ENCODE measurements at places on chromosomes 2 and 18.

DNA sequence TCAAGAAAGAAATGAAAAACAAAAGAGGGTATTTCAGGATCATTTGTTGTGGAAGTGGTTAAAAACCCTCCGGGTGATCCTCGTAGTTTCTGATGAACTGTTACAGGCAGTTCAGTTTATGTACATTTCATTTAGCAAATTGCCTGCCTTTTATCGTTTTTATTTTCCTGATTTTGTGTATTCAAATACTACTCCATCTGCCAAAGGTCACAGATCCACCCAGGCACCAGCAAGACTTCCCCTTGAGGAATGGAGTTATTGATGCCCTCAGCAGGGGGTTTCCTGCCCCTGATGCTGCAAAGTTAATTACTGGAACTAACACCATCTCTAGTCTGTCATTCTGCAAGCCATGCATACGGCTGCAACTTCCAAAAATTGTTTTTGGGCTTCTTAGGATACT lies 641.9 kb downstream of the SLC4A3 start:
- no peak for DNase-seq

GRCh38 chr2:73516033-73516432 lies 126.2 kb downstream of the NAT8 start:
- no peak for DNase-seq

DNA sequence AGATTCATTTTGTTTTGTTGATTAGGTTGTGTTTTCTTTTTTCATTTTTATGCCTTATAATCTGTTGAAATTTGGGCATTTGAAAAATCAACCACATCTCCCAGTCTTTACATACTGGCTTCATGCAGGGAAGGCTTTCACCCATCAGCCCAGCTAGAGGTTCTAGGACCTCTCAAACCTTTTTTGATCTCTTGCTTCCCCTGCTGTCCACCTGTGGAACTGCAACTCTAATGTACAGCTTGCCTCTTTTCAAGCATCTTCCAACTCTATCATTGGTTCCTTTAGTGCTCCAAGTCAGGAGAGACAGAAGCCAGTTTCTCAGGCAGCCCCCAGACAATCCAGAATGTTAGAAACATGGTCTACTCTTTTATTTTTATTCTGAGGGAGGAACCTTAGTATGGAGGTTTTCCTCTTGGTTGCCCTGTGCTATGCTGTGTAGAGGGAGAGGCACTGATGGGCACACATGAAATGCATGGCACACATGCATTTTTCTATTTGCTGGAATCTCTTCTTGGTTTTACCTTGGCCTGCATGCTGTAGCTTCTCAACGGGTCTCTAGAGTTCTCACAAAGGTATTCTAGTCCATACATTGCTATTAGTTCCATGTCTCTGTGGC lies 107.2 kb upstream of the L3MBTL4 start:
- DNase-seq, result peak; percentile 2

DNA sequence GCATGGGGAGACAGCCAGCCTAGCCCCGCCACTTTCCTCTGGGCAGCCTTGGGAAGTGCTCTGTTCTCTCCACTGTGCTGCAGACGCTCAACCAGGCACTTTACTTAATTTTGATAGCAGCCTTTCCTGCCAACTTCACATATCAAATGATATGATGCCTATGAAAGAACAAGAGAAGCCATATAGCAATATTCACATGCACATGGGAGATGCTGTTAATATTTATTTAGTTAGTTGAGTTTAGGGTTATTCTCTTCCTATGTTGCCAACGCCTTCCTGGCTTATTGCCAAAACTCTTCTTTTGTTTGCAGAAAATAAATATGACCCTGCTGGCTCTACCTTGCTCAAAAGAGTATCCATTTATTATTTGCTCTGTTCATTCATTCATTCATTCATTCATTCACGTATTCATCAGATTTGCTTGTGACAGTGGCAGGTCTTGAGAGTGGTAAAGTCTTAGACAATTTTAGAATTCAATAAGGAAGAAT lies 99.3 kb downstream of the GATA6 start:
- no peak for DNase-seq

- DNase-seq, result no peak
Measured at GRCh38 chr18:62814132-62814759, 98.9 kb downstream of the PHLPP1 start.

DNA sequence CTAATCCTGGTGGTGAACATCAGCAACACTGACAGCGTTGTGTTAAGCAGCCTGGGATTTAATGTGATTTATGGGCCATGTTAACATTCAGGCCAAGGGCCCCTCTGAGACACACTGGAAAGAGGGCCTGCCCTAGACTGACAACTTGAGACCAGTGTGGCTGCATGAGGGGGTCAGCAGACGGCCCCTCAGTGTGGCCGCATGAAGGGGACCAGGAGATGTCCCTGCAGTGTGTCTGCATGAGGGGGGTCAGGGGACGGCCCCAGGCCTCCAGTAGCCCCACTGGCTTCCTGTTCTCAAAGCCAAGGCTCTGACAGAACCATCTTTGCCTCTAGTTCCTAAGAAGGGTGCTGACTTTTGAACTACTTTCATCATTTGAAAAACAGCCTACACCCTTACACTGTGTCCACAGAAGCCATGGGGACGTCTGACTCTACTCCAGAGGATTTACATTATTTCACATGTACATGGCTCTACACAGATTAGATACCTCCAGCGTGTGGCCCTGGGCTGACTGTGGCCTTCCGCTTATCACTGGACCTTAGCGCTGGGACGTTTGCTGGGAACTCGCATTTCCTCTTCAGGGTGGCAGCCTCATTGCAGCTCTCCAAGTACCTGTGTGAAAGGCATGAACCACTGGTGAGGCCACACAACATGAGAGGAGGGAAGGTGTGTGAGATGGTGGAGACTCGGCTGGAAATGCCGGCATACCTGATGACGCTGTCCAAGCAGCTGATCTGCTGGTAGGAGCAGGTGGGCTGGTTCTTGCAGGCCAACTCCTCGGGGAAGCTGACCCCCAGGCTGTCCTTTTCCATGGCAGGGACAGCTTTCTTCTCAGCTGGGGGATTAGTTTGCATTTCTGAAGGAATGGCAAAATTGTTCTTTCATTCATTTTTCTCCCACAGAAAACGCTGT lies 18.2 kb upstream of the HES6 start:
- DNase-seq, result no peak

- DNase-seq, result no peak
Measured at GRCh38 chr2:20642055-20642971, 8.6 kb downstream of the HS1BP3 start.

DNA sequence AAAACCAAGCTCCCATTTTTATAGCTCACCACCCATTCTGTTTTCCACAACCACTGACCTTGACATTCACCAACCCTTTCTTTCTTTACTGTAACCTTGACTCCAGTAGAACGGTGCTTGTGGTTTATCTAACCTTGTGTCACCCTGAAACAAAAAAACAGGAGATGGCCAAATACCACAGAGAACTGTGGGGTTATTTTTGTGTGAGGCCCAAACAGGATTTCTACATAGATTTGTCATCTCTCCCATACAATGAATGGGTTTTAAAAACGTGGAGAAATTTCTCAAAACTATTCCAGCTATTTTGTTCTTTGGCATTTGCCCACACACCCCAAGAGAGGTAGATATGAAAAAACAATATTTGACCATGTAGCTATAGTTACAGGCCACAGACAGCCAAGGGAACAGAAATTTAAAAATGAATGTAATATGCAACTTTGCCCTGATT lies 231.3 kb upstream of the TANK start:
- peak; percentile 83 for DNase-seq

DNA sequence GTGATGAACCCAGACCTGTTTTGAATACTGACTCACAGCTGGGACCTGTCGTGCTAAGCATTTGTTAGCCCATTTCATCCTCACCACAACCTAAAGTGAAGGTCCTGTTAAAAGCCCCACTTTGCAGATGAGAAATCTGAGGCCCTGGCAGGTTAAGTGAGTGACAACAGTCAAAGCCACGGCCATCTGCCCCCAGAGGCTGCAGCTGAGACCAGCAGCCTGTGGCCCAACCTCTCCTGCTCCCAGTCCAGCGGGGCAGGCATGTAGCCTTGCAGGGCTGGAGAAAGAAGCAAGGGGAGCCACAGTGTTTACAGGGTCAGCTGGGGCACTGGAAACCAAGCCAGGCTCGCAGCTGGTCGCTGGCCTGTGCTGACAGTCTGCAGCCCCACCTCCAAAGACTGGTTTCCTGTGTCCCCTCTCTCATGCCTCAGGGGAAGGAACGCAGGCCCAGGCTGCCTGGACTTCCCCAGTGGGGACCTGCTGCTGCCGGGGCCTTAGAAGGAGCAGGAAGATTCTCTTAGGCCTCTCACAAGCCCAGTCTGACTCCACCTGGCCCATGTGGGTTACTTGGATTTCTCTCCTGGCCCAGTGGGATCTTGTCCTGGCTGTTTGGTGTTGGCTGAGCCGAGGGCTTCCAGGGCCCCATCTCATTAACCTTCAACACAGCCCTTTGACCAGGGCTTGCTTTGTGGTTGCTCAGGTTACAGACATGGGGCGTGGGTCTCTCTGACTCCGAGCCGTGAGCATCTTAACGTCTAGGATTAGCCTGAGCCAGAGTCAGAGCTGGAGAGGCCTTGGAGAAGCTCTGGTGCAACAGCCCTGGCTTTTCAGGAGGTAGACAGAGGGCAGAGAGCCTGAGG lies 1.7 kb downstream of the INPP5D start:
- no peak for DNase-seq

DNA sequence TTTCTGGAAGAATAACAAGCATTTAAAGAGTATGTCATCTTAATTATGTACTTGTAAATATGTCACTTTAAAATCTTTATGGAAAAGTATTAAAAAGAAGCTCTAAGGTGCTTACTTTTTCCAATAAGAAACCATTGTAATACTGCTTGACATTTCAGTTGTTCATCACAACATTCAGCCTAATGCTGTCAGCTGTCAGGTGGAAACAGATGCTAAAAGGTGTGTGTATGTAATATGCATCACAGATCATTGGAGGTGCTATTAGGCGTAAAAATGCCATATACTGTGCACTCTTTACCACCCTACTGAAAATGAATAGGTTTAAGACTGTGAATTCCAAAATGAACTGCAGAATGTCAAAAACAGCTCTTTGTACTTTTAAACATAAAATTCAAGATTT lies 40.3 kb downstream of the METTL8 start:
- no peak for DNase-seq

- DNase-seq, result peak; percentile 84
Measured at GRCh38 chr2:203685081-203685621, 21.3 kb upstream of the CD28 start.

GRCh38 chr18:26466026-26466425 lies 82.3 kb downstream of the KCTD1 start:
- DNase-seq, result no peak
